ENCODE measurements at places on chromosomes 16 and 17. TPM values are rescaled to one million over a fixed set of nuclear protein-coding genes. Genes with fewer than 3 reads are reported as not detected.

The PYY gene
- polyA plus RNA-seq = not detected

The MT1B gene
- polyA plus RNA-seq = not detected

The TMEM98 gene
- 35.2 TPM for polyA plus RNA-seq

The SLC5A11 gene
- 0.10 TPM for polyA plus RNA-seq

The ARHGDIG gene
- 0.92 TPM for polyA plus RNA-seq

The MT4 gene
- not detected for polyA plus RNA-seq

The BAIAP3 gene
- 0.72 TPM for polyA plus RNA-seq

The G6PC1 gene
- not detected for polyA plus RNA-seq

The SCPEP1 gene
- polyA plus RNA-seq = 11.4 TPM

The IQCK gene
- polyA plus RNA-seq = 14.2 TPM

The LMF1 gene
- 13.9 TPM for polyA plus RNA-seq

The KRT31 gene
- polyA plus RNA-seq = 2.3 TPM

The RAB37 gene
- 1.2 TPM for polyA plus RNA-seq

The ZNF18 gene
- polyA plus RNA-seq = 6.8 TPM

The CASKIN1 gene
- 3.1 TPM for polyA plus RNA-seq

The KCNH4 gene
- polyA plus RNA-seq = 0.10 TPM

The CLEC3A gene
- not detected for polyA plus RNA-seq

The GRAPL gene
- polyA plus RNA-seq = 2.1 TPM

The TOP3A gene
- 27.5 TPM for polyA plus RNA-seq

The CUEDC1 gene
- polyA plus RNA-seq = 54.0 TPM

The DUXB gene
- not detected for polyA plus RNA-seq

The ST3GAL2 gene
- polyA plus RNA-seq = 30.5 TPM

The ALOX12B gene
- not detected for polyA plus RNA-seq

The LGALS9 gene
- 19.3 TPM for polyA plus RNA-seq

The CANT1 gene
- 35.9 TPM for polyA plus RNA-seq

The CA4 gene
- polyA plus RNA-seq = 6.0 TPM

The ESRP2 gene
- polyA plus RNA-seq = 0.88 TPM

The MT3 gene
- polyA plus RNA-seq = 8.7 TPM

The FBXW10B gene
- polyA plus RNA-seq = 1.9 TPM

The ITGAL gene
- polyA plus RNA-seq = 4.1 TPM

The PRSS21 gene
- polyA plus RNA-seq = not detected

The TPPP3 gene
- 384 TPM for polyA plus RNA-seq

The CRYBA1 gene
- not detected for polyA plus RNA-seq

The CHTF18 gene
- polyA plus RNA-seq = 15.7 TPM

The CORO1A gene
- 16.8 TPM for polyA plus RNA-seq

The USP43 gene
- 0.81 TPM for polyA plus RNA-seq

The ST6GALNAC2 gene
- 2.3 TPM for polyA plus RNA-seq

The AANAT gene
- 0.36 TPM for polyA plus RNA-seq

The NGFR gene
- 50.8 TPM for polyA plus RNA-seq

The LRRC37A2 gene
- polyA plus RNA-seq = 26.2 TPM

The IKZF3 gene
- polyA plus RNA-seq = 0.17 TPM

The CBFA2T3 gene
- 23.2 TPM for polyA plus RNA-seq

Data from hindlimb muscle (tissue), 1 donor.